ENCODE measurements at places on chromosomes 2 and 18. TPM values are rescaled to one million over a fixed set of nuclear protein-coding genes. Genes with fewer than 3 reads are reported as not detected.

DNA sequence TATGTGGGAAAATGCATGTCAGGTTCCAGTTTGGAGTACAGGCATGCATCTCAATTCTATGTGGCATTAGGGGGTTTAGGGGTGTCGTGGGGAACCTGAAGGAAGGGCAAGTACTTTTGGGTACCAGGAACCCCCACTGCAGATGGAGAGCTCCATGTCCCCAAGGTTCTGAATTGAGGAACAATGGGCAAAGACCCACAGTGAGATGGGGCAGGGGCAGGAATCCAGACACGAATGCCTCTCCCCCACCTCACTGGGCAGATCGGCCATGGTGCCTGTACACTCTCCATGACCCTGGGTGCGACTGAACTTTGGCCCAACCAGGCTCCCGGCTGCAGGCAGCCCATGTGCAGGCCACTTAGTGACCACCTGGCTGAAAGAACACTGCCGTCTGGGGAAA lies 209.3 kb downstream of the HAUS1 start:
- no peak overlapping the region for H3K4me3 ChIP-seq
- H3K27me3 ChIP-seq, result peaks cover 3% of the 10 kb centered on the region
- no peaks in the 10 kb centered on the region for H3K4me1 ChIP-seq
- no peaks in the 10 kb centered on the region for H3K36me3 ChIP-seq
- no peak for DNase-seq
- H3K27ac ChIP-seq, result no peak overlapping the region

GRCh38 chr2:113685471-113685870 lies 58.4 kb downstream of the RABL2A start:
- no peak for DNase-seq
- H3K27me3 ChIP-seq, result peaks cover 19% of the 10 kb centered on the region
- H3K27ac ChIP-seq, result no peak overlapping the region

GRCh38 chr2:75326645-75327044 lies 127.3 kb upstream of the TACR1 start:
- peaks cover 5% of the 10 kb centered on the region for H3K4me1 ChIP-seq
- no peak overlapping the region for H3K4me3 ChIP-seq
- H3K27me3 ChIP-seq, result peaks cover 4% of the 10 kb centered on the region

- peaks cover 10% of the 10 kb centered on the region for H3K4me1 ChIP-seq
- DNase-seq, result no peak
- no peaks in the 10 kb centered on the region for H3K36me3 ChIP-seq
- no peak overlapping the region for H3K4me3 ChIP-seq
- H3K27ac ChIP-seq, result no peak overlapping the region
- H3K27me3 ChIP-seq, result peaks cover 3% of the 10 kb centered on the region
Measured at GRCh38 chr2:85828725-85829124, 60.1 kb downstream of the ST3GAL5 start.

DNA sequence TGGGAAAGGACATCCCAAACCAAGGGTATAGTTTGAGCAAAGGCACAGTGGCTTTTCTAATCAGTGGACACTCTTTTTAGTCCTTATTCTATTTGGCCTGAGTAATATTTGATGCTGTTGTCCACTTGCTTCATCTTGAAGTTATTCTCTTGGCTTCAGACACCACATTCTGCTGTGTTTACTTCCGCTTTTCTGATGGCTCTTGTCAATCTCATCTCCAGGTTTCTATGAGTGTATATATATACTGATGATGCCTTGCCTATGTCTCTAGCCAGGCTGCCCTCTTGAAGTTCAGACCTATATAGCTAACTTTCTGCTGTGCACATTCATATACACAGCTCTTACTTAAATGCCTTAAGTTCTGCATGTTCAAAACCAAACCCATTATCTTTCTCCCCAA lies 83.1 kb downstream of the EFEMP1 start:
- DNase-seq, result no peak
- no peak overlapping the region for H3K27ac ChIP-seq
- H3K36me3 ChIP-seq, result no peaks in the 10 kb centered on the region
- H3K27me3 ChIP-seq, result peaks cover 6% of the 10 kb centered on the region
- no peak overlapping the region for H3K4me3 ChIP-seq

- no peaks in the 10 kb centered on the region for H3K27me3 ChIP-seq
- DNase-seq, result no peak
- no peak overlapping the region for H3K4me3 ChIP-seq
- no peaks in the 10 kb centered on the region for H3K36me3 ChIP-seq
Measured at GRCh38 chr2:223751012-223751411, 86.4 kb downstream of the AP1S3 start.

DNA sequence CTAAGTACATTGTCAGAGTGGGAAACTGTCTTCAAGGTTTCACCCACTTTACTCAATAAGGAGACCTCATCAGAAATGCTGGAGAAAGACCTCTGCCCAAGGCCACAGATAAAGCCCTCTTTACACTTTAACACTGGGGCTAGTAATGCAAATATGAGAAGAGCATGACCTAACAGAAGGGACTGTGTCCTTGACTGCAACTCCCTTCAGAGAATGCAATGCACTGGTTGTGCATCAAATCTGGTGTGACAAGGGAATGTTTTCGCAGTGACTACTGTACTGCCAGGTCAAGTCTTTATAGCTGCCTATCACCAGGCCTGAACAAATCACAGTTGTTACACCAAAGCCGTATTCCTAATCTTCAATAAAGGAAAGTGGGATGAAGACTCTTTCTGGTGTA lies 28.6 kb downstream of the CDH19 start:
- no peak overlapping the region for H3K27ac ChIP-seq
- DNase-seq, result no peak
- H3K4me3 ChIP-seq, result no peak overlapping the region
- H3K27me3 ChIP-seq, result peaks cover 3% of the 10 kb centered on the region
- H3K36me3 ChIP-seq, result no peaks in the 10 kb centered on the region

- peaks cover 4% of the 10 kb centered on the region for H3K4me1 ChIP-seq
- H3K27ac ChIP-seq, result no peak overlapping the region
- peaks cover 20% of the 10 kb centered on the region for H3K27me3 ChIP-seq
- H3K36me3 ChIP-seq, result no peaks in the 10 kb centered on the region
- H3K4me3 ChIP-seq, result no peak overlapping the region
Measured at GRCh38 chr2:235467588-235467987, 26.3 kb upstream of the AGAP1 start.

- no peak overlapping the region for H3K4me3 ChIP-seq
- no peak for DNase-seq
- no peaks in the 10 kb centered on the region for H3K4me1 ChIP-seq
- H3K27me3 ChIP-seq, result peaks cover 17% of the 10 kb centered on the region
Measured at GRCh38 chr2:233039212-233039845, 6.9 kb downstream of the NEU2 start.

- no peak for DNase-seq
- peaks cover 32% of the 10 kb centered on the region for H3K4me1 ChIP-seq
- H3K27ac ChIP-seq, result peak overlapping the region; percentile 90
- peak overlapping the region; percentile 93 for H3K4me3 ChIP-seq
- no peaks in the 10 kb centered on the region for H3K36me3 ChIP-seq
- H3K27me3 ChIP-seq, result no peaks in the 10 kb centered on the region
Measured at GRCh38 chr2:151827564-151828142, 568 bp downstream of the ARL5A start.

DNA sequence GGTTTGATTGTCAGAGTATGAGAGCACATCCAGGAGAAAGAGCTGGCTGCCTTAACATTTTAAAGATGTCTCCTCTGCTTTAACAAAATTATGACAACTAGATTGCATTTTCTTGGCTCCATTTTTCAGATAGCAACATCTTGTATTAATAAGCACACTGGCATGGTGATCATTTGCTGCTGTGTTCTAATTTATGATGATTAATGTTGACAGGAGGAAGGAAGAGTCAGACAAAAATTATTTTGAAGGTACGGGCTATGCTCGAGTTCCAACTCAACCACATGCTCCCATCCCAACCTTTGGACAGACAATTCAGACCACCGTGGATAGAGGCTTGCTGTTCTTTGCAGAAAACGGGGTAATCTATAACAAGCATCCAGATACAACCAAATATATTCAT lies 98.2 kb upstream of the TTC39C start:
- no peak overlapping the region for H3K4me3 ChIP-seq
- H3K36me3 ChIP-seq, result no peaks in the 10 kb centered on the region
- H3K4me1 ChIP-seq, result peaks cover 5% of the 10 kb centered on the region
- H3K27ac ChIP-seq, result no peak overlapping the region
- peaks cover 19% of the 10 kb centered on the region for H3K27me3 ChIP-seq
- no peak for DNase-seq

GRCh38 chr2:128526455-128526976 lies 207.8 kb upstream of the HS6ST1 start:
- H3K27ac ChIP-seq, result peak overlapping the region; percentile 32
- no peaks in the 10 kb centered on the region for H3K27me3 ChIP-seq
- peaks cover 3% of the 10 kb centered on the region for H3K36me3 ChIP-seq
- no peak overlapping the region for H3K4me3 ChIP-seq
- no peak for DNase-seq

DNA sequence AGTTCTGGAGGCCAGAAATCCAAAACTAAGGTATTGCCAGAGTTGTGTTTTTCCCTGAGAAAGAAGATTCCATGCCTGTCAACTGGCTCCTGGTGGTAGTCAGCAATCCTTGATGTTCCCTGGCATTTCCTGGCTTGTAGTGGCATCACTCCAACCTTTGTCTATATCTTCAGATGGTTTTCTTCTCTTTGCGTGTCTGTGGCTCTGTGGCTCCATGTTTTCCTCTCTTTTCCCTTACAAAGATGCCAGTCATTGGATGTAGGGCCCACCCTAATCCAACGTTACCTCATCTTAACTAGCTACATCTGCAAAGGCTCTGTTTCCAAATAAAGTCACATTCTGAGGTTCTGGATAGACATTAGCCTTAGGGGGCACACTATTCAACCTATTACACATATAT lies 41.8 kb downstream of the SLC14A1 start:
- no peak overlapping the region for H3K4me3 ChIP-seq
- peaks cover 5% of the 10 kb centered on the region for H3K4me1 ChIP-seq
- peaks cover 26% of the 10 kb centered on the region for H3K27me3 ChIP-seq
- no peak for DNase-seq
- no peaks in the 10 kb centered on the region for H3K36me3 ChIP-seq
- H3K27ac ChIP-seq, result no peak overlapping the region

- no peaks in the 10 kb centered on the region for H3K27me3 ChIP-seq
- H3K4me1 ChIP-seq, result peaks cover 41% of the 10 kb centered on the region
- H3K4me3 ChIP-seq, result no peak overlapping the region
- DNase-seq, result peak; percentile 1
Measured at GRCh38 chr2:239312741-239313667, 87.8 kb downstream of the HDAC4 start.

DNA sequence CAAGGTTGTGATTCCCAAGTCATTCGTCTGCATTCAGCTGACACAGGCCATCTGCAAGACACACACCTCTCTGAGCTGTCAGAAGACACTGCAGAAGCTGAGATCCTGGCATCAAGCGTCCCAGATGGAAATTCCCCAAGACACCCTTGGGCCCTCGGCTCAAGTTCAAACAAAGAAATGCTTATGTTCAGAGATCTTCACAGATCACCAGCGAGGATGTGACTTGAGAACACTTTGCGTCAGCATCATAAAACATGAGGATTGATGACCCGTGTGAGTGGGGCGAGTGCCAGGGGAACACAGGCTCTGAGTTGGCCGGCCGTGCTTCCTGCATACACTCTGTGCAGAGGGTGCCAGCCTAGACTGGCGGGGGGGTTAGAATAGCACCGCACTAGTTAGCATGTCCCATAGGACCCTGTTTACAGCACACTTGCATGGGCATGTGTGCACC lies 36.8 kb downstream of the KCNIP3 start:
- H3K36me3 ChIP-seq, result no peaks in the 10 kb centered on the region
- H3K4me3 ChIP-seq, result no peak overlapping the region
- peaks cover 7% of the 10 kb centered on the region for H3K27me3 ChIP-seq

- peaks cover 31% of the 10 kb centered on the region for H3K4me1 ChIP-seq
- no peaks in the 10 kb centered on the region for H3K36me3 ChIP-seq
- H3K27me3 ChIP-seq, result no peaks in the 10 kb centered on the region
- no peak overlapping the region for H3K4me3 ChIP-seq
- DNase-seq, result no peak
Measured at GRCh38 chr18:36601316-36601715, 227.5 kb downstream of the TPGS2 start.

- peaks cover 2% of the 10 kb centered on the region for H3K27me3 ChIP-seq
- no peaks in the 10 kb centered on the region for H3K36me3 ChIP-seq
- no peak for DNase-seq
Measured at GRCh38 chr2:112833976-112834375, 2.6 kb downstream of the IL1B start.

DNA sequence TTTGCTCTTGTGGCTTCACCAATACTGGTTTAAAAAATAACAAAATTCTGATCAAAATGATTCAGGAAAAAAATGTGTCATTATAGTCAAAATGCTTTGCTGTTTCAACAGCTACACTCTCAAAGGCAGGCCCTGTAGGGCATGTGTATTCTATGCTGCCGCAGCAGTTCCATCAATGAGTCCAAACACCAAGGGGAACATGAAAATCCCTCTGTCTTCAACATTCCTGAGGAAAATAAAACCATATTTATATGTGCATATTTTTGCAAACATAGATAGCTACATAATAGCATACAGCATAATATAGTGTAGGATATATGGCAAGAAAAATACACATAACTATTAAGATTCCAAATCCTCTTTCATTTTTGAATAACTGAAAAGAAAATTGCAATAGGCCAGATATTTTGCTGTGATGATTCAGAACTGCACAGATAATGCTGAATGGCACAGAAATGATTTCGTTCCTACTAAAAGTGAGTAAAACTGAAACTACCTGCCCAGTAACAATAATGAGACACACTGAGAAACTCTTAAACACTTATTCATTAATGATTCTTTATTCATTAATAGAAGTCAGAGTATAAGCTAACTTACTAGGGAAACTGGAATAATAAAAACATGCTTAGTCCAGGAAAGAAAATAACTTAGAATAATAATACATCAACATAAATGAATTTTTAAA lies 343.8 kb downstream of the SUCLG1 start:
- H3K27me3 ChIP-seq, result peaks cover 4% of the 10 kb centered on the region
- peaks cover 10% of the 10 kb centered on the region for H3K4me1 ChIP-seq
- H3K4me3 ChIP-seq, result no peak overlapping the region
- H3K27ac ChIP-seq, result no peak overlapping the region

- H3K4me1 ChIP-seq, result peaks cover 35% of the 10 kb centered on the region
- H3K27me3 ChIP-seq, result peaks cover 2% of the 10 kb centered on the region
- no peak overlapping the region for H3K27ac ChIP-seq
- H3K4me3 ChIP-seq, result no peak overlapping the region
- no peak for DNase-seq
Measured at GRCh38 chr2:9105601-9106337, 100.8 kb upstream of the ASAP2 start.

DNA sequence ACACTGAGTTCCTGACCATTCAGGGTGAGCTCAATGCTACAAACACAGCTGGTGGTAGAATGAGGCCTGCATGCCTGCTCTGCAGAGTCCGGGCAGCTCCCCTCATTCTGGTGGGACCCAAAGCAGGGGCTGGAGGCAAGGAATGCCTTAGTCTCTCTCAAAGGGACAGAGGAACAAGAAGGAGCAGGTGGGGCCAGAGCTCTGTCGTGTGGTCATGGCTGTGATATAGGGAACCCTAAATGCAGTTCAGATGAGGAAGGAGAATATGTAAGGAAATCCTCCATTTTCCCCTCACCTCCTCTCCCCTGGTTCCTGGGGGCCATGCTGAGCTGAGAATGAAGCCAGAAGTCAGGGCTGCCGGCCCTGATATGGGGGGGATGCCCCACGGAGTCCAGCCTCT lies 334.3 kb downstream of the CYP26B1 start:
- no peak overlapping the region for H3K27ac ChIP-seq
- DNase-seq, result no peak
- H3K4me1 ChIP-seq, result peaks cover 9% of the 10 kb centered on the region

GRCh38 chr2:14998546-14998945 lies 366.0 kb downstream of the LRATD1 start:
- H3K4me1 ChIP-seq, result no peaks in the 10 kb centered on the region
- no peak overlapping the region for H3K4me3 ChIP-seq
- no peaks in the 10 kb centered on the region for H3K36me3 ChIP-seq
- no peak overlapping the region for H3K27ac ChIP-seq

PFN4 gene
- 1.2 TPM for total RNA-seq

DNPEP gene
- total RNA-seq, result 73.2 TPM

CPLX4 gene
- total RNA-seq, result not detected

FOXD4L1 gene
- 0.49 TPM for total RNA-seq
